ENCODE measurements at places on chromosomes 5 and 9.

- DNase-seq, result no peak
Observed at GRCh38 chr9:36721846-36722588, 149.3 kb downstream of the MELK start.

- no peak for DNase-seq
Observed at GRCh38 chr5:86917117-86917579, 299.4 kb downstream of the COX7C start.

GRCh38 chr5:90902651-90903386 is 344.2 kb downstream of the ADGRV1 start:
- DNase-seq, result no peak

- DNase-seq, result no peak
Observed at GRCh38 chr5:169265888-169266287, 35.1 kb downstream of the SLIT3 start.

DNA sequence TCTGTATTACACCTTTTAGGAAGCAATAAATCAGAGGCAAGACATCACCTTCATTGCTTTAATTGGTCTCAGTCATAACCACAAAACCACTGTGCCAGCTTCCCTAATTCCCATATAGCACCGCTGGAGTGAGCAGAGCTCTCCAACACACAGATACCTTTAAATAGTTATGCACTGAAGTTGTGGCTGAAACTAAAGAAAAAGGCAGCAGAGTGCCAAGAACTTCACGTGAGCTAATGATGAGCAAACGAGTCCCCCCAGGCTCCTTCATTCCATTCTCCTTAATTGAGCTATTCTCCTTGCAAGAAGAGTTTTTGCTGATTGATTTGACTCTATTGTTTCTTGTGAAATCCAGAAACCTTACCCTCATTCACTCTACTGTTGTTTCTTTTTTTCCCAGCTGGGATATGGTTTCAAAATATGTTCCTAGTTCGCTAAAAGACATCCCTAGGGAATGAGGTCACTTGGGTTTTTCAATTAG is 501.5 kb downstream of the SPATA31D1 start:
- DNase-seq, result no peak

DNA sequence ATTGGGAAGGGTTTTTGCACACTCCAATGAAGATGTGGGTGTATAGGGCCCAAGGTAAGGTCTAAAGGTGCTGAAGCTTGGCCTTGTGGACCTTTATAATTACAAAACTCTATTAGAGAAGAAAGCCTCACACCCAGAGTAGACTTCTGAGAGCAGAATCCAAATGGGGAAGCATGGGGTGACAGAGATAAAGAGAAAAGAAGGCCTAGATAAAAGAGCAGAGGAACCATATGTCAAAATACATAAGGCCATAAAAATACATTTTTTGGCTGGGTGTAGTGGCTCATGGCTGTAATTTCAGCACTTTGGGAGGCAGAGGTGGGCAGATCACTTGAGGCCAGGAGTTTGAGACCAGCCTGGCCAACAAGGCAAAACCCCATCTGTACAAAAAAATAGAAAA is 27.4 kb upstream of the TCERG1 start:
- DNase-seq, result no peak

- DNase-seq, result no peak
Observed at GRCh38 chr9:37437621-37438020, 15.1 kb downstream of the GRHPR start.

DNA sequence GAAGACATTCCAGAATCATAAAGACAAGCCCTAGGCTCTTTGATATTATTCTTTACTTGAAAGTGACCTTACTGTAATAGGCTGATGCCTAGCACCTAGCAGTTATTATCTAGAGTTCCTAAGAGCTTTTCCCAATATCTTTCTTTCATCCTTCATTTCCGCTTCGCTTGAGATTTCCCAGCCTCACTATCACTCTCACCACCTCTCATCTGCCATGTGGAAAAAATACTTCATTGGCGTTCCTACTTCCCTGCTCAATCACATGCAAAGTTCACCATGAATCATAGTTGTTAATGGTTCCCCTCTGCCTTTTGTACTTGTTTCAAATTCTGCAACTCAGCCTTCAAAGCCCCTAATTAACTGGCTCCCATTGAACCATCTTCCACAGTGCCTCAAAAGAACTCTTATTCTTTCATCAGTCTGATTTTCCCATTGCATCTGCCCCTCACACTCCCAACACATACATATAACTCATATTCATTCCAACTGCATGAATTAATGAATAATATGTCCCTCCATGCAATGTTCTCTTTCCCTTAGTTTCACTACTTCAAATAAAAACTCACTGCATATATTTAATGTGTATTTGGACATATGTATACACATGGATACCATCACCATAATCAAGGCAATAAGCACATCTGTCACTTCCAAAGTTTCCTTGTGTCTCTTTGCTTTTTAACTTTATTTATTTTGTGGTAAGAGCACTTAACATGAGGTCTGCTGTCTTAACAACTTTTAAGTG is 221.6 kb downstream of the PARP8 start:
- no peak for DNase-seq

DNA sequence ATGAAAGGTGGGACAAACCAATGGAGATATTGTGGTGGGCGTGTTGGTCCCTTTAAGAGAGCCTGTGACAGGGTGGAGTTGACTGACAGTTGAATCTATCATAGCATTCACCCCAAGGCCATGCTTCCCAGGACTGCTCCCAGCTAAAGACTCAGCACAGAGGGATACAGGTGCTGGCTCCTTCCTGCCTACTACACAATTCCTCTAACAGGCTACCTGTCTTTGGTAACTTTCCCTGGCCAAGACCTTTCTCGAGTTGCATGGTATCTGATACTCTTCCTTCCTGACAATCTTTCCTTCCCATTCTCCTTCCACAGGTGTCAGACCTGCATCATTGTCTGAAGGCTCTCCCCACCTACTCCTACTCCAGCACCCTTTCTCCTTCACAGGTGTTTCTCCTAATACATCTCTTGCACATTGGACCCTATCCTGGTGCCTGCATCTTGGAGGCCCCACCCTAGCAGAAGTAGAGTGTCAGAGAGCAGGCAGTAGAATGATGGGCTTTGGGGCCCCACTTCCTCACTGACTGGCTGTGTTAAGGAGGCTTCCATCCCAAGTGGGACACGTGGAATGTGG is 120.7 kb upstream of the ALDH1B1 start:
- no peak for DNase-seq

GRCh38 chr9:1453636-1454035 is 403.5 kb downstream of the DMRT2 start:
- DNase-seq, result no peak

DNA sequence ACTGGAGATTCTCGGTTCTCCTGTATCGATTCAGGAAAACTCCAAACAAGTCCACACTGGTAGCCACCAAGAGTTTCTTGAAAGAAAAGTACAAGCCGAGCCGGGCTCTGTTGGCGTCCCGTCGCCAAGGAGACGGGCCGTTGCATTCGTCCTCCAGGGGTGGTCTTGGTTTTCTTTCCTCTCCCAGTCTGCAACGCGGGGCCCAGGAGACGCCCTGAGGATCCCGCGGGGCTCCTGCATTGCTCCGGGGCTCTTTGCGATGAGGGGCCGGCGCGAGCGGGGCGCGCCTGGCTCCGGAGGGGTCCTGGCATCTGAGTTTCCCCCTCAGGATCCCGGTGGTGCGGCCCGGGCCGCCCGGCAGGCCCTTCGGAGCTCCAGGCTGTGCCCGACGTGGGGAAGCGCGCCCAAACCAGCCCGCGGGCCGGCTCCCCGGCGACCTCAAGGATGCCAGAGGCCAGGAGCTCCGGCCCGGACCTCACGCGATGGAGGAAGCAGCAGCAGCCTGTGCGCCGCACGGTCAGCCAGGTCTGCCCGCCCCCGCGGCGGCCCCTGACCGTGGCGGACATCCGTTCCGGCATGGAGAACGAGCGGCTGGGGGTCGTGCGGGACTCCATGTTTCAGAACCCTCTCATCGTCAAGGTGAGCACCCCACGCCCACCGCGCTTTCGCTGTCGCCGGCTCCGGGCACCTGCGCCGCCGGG is at the start of gene CFAP77:
TSS of gene CFAP77 (plus strand) at position 384 of the 701 bp plus-strand sequence. CDS start at position 445, 61 bp downstream.
- no peak for DNase-seq

DNA sequence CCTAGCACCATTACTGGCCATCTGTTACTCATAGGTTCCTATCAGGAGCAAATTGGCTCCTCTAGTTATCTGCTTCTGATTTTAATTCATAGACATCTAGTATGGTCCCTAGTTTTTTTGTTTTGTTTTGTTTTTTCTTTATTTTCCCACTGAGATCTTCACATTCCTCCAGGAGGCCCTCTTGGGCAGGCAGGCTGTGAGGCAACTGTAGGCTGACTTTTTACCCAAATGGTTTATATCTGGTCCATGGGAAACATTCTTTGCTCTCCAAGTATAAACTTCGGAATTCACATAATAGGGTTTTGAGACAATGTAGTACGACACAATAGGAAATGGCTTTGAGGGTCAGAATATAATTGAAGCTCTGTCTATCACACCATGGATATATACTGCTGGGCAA is 250.9 kb upstream of the DAB2 start:
- DNase-seq, result no peak

DNA sequence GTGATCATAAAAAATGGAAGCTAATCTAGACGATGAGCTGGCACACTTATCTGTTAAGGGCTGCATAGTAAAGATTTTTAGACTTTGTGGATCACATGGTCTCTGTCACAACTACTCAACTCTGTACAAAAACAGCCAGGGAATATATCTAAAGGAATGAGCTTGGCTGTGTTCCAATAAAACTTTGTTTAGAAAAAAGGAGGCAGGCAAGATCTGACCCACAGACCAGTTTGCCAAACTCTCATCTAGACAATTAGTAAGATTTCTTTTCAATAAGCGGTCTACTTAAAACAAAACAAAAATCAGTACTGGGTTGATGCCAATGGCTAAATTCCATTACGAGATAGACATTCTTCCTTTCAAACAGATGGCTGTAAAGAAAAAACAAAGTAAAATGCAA is 53.0 kb upstream of the RETREG1 start:
- no peak for DNase-seq

DNA sequence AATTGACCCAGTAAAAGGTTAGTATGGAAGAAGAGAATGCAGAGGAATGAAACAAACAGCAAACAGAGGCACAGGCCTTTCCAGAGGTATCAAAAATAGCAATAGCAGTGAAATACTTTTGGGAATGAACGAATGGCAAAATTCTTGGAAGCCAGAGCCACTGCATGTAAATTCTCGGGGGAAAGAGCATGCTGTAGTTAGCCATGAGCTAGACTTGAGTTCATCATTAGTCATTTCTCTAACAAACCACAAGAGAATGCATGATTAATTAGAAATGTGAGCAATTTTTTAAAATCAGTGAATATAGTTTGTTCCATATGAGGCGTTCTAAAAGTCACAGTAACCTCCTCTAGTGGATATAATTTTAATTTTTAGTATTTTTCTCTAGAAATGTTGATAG is 170.3 kb upstream of the PRR16 start:
- no peak for DNase-seq

DNA sequence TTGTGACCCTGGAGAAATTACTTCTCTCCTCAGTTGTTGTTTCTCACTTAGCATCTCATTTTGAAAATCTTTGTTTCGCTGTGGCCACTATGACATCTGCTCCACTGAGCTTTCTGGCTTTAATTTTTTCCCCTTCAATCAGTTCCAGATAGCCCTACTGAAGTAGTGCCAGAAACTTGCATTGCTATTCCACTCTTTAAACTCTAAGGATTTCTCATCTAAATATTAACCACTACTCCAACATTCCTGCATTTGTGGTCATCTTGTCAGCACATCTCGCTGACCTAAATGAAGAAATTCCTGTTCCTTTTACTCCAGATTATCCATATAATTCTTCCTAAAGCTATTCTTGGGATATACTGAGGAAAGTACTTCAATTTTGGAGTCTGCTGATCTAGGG is 15.3 kb upstream of the NOL6 start:
- no peak for DNase-seq

- DNase-seq, result no peak
Observed at GRCh38 chr5:33758737-33759136, 133.1 kb downstream of the ADAMTS12 start.

DNA sequence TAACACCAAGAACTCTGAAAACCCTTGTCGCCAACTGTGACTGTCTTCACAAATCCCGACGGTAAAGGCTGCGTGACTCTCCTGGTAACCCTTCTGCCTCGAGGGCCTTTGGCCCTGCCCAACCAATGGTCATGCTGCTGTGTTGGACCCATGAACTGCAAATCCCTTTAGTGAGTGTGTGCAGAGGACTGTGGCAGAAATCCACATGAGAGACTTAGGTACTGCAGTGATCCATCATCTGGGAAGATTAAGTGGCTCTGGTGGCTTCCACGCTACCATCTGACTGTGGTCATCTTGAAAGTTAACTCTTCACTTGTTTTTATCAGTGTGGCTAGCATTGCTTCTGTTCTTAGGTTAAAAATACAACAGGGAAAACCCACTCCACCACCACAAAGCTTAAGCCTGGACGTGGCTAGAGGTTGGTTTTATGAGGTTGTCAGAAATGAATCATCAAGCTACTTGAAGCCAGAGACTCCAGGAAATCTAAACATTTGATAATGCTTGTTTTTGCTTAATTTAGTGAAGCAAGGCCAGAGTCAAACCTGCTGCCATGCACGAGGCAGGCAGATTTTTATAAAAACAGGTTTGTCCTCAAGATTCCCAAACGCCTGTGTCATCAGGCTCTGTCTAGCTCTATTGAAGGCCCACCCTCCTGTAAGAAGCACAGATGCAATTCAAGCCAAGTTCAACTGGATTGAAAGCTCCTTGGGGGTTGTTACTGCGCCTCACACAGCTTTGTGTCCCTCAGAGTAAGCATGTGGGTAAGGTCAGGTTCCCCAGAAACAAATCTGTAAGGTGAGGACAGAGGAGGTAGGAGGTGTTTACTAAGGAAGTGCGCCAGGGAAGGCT is 52.7 kb upstream of the ERCC6L2 start:
- DNase-seq, result no peak

GRCh38 chr5:177300951-177301350 is 2.6 kb downstream of the RAB24 start:
- no peak for DNase-seq

DNA sequence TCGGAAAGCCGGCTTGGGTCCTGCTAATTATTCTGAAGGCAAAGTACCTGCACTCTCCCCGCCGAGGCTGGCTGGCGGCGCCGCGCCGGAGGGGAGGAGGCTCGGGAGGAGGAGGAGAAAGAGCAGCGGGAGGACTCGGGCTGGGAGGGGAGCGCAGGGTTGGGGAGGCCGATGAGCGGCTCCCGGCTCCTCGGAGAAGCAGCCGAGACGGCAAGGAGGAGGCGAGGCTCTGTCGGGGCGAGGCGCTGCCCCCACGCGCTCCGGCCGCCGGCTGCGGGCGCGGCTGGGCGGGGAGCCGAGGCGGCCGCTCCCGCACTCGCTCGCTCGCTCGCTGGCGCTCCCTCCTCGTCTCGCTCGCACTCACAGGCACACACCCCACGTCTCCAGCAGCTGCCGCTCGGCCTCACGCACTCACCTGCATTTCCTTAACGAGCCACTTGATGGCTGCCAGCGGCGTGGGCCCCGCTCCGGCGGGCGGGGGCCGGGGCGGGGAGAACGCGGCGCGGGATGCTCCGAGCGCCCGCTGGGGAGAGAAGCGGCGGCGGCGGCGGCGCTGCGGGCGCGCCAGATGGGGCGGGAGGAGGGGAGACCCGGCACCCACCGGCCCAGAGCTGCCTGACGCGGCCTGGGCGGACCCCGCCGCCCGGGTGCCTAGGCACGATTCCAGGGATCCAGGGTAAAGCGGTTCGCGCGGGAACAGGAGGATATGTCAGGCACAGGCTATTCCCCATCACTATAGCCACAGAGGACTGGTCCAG is at the start of gene PTPRD:
TSS of gene PTPRD (minus strand) at position 362 of the 758 bp plus-strand sequence.
- no peak for DNase-seq

GRCh38 chr9:69945671-69946141 is 97.9 kb upstream of the MAMDC2 start:
- no peak for DNase-seq

GRCh38 chr5:134055015-134055414 is 50.2 kb upstream of the VDAC1 start:
- no peak for DNase-seq

GRCh38 chr5:176628406-176629228 is 1.7 kb downstream of the SNCB start:
- DNase-seq, result no peak

Measured in stimulated activated CD8-positive, alpha-beta memory T cell treated with anti-CD3 and anti-CD28 coated beads, Interleukin-4, amount 100 ng/mL, for 4 hours (primary cell).